ENCODE measurements at places on chromosomes 3 and 15. TPM values are rescaled to one million over a fixed set of nuclear protein-coding genes. Genes with fewer than 3 reads are reported as not detected.

The CHAC1 gene
- total RNA-seq, result 74.4 TPM

The SCG3 gene
- not detected for total RNA-seq

The TMEM42 gene
- total RNA-seq, result 33.8 TPM

DNA sequence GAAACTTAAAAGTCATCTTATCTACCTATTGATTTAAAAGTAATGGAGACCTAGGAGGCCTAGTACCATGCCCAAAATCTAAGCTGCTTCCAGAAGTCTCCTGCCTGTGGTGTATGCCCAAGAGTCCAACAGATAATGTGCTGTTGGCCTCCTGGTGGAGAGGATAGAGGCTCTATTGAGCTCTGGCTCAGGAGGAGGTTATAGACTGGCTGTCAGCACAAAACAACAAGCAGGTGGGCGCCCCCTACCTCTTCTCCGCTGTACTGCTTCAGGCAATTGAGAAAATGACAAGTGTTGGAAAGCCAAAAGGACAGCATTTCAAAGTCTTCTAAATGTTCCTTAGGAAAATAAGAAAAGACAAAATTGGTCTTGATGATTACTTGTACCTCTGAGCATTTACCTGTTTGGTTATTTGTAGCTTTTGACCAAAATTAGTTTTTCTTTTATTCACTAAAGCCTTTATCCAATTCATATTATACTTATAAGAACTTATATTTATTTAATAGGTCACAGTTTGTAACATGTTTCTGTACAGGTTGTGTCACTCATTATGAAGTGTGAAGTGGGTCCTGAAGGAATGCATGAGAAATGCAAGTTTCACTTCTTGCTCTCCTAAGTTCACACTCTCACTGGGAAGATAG, 17.2 kb upstream of the GNB5 start:
- peak; percentile 81 for DNase-seq

DNA sequence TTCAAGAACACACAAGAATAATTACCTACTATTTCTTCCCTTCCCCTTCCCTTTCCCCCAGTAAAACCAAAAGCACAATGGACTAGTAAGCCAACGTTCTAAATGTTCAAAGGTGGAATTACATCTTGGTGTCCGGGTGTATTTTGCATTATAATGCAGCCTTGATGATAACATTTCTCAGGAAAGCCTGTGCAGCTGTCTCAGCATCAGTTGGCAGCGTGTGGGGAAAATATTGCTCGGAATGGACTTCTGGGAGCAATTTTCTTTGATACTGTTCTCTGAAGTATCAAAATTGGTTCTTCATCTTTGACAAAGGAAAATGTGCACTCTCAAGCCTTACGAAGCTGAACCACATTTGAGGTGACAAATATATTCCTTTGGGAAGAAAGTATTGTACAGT, 198.9 kb downstream of the AGBL1 start:
- no peak for DNase-seq

DNA sequence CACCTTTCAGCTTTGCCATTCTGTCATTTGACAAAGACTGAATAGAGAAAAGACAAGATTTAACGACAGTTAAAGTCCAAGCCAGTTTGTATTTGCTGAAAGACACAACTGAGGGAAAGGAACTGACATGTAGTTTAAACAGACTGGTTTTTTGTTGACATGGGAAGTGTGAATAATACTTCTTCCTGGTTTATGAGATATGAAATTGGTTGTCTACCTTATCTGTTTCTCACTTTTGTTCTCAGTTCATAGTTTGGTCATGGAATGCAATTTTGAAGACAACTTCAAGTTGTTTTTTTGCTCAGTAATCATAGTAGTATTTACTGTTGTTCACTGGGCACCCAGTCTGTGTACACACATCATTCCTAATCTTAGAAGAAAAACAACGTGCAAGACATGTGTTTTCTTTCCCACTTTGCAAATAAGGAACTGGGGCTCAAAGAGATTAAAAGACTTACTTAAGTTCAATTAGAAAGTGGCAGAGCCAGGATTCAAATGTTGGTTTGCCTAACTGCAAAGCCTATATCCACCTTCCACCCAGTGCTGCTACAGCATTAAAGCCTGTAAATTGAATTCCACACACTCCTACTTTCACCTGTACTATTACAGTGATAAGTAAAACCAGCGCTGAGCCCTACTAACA, 103.5 kb downstream of the LPP start:
- DNase-seq, result no peak

DNA sequence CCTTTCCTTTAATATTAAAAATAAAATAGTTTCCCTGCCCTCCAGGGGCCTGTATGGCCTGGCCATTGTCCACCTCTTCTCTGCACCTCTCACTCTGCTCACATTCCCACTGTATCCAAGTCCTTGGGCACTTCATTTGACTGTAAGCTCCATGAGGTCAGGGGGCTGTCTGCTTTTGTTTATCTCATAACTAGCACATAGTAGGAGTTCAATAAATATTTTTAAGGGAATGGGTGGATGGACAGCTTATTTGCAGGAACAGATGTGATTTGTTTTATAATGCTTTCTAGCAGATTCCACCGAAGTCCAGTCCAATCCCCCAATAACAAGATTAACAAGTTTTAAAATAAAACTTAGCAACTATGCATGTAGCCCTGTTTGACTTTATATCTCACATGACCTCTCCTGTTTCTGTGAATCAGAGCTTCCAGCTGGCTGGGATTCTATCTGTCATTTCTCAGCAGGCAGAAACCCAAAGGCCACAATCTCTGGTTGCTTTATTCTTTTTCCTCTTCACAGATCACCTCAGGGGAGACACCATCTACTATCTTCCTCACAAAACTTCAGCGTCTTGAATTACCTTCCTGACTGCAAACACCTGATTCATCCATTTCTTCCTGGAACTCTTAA, 123.0 kb upstream of the NR2F2 start:
- DNase-seq, result no peak

DNA sequence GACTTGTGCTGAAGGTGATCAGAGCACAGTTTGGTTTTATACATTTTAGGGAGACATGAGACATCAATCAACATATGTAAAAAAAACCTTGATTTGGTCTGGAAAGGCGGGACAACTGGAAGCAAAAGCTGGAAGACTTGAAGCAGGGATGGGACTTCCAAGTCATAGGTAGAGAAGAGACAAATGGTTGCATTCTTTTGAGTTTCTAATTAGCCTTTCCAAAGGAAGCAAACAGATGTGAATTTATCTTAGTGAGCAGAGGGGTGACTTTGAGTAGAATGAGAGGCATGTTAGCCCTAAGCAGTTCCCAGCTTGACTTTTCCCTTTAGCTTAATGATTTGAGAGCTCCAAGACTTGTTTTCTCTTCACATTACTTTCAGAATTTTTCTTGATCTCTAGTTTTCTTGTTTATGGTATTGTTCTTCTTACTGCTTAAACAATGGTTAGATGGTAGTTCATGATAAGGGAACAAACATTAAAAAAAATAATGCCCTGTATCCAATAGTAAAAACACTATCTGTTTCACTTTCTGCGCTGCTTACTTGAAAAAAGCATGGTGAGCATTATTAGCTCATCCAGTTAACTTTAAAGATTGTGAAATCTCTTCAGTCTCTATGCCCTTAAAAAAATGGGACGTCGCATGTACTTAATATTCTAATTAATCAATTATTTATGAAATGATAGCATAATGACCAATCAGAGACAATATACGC, 48.5 kb upstream of the BCHE start:
- no peak for DNase-seq

DNA sequence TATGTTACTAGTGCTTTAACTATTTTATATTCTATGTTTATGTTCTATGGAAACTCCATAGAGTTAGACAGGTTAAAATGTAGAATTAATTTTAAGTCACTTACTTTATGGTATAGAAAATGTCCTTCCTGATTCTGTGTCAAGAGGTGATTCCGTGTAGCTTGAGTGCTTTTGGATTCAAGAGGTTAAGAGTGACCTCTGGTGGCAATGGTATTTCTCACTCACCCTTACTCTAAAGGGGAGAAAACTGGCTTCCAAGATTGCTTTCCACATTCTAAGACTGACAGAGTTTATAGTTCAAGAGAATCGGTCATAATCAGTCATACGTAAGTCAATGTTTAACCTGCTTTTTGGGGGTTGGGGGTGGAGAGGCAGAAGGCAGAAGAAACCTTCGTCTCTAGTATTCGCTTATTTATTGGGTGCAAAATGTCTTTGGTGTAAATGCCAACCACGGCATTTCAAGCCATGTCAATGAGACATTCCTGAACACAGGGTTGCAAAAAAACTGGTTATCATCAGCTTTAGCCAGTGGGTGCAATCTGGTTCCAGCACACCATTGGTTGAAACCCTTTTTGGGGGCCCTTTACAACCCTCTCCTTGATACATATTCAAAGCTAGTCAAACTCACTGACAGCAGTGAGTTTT, 92.0 kb upstream of the VGLL3 start:
- peak; percentile 82 for DNase-seq

GRCh38 chr15:65532738-65533051, 2.4 kb downstream of the HACD3 start:
- DNase-seq, result peak; percentile 69

DNA sequence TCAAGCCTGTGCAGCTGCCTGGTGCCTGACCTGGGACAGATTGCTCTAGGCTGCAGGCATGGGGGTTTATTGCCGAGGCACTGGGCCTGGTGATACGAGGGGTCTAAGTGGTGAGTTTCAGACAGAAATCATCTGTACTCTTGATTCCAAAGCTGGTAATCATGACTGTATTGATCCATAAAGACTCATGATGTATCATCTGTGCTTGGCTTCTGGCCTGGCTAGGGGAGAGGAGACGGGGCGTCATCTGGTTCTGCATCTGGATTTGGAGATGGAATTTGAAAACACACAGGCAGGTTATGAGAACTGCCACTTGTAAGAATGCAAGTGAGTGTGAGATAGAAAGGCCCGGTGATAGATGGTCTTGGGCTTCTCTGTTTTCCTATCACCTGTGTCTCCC, 337.4 kb upstream of the C2CD4B start:
- DNase-seq, result peak; percentile 40

GRCh38 chr3:99357131-99357530, 281.3 kb upstream of the COL8A1 start:
- no peak for DNase-seq

GRCh38 chr3:131162516-131162915, 135.8 kb downstream of the NEK11 start:
- DNase-seq, result no peak

- DNase-seq, result no peak
These were observed 1.3 kb downstream of the CACNA1D start for GRCh38 chr3:53495520-53496391.

DNA sequence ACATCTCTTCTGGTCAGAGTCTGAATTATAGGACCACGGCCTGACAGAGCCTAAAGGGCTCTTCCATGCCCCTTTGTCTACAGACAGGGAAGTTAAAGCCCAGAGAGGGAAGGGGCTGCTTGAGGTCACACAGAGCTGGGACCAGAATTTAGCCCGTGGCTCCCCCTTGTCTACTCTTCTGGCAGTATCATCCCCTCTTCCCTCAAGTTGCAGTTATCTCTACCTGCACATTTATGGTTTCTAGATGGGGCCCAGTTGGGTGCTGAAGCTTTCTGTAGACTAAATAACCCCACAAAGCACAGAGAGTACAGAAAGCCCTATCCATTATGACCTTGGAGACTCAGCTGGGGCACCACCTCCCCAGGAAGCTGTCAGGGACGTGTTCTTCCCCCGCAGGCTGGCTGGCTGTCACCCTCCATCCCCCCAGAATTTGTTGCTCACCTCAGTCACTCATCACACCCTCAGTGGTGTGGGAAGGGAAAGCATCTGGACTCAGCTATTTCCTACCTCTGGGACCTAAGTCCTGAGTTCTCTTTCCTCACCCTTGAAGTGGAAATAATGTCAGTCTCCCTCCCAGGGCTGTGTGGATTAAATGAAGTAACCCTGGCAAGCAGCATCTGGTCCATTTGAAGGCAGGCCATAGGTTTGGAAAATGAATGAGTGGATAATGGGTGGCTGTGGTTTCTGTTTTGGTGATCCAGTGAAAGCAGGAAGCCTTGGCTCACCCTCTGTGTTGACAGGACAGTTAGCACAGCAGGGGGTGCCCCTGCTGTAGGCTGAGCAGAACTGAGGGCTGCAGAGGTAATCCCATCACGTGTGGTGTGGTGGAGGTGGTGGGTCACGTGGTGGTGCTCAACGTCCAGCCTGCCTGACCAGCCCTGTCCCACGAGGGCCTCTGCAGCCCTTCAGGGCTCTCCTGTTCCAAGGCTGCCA, 16.3 kb downstream of the ACOX2 start:
- peak; percentile 36 for DNase-seq

- DNase-seq, result no peak
These were observed 41.8 kb downstream of the AQR start for GRCh38 chr15:34927726-34928125.

- DNase-seq, result peak; percentile 68
These were observed 118.7 kb upstream of the SMAD3 start for GRCh38 chr15:66946578-66947164.
